NCI-H748 treated with DMSO at 0.1 percent for 48 hours (cell line): ENCODE measurements at places on chromosomes 11 and 22.

- no peak for DNase-seq
Observed at GRCh38 chr22:39966470-39966869, 6.3 kb downstream of the TMA7B start.

- no peak for DNase-seq
Observed at GRCh38 chr11:47271961-47272661, 2.2 kb downstream of the MADD start.

- no peak for DNase-seq
Observed at GRCh38 chr22:42766860-42767259, 46.2 kb upstream of the A4GALT start.

- no peak for DNase-seq
Observed at GRCh38 chr11:122756417-122756816, 81.9 kb upstream of the CRTAM start.

- no peak for DNase-seq
Observed at GRCh38 chr11:130381317-130381716, 47.1 kb downstream of the ADAMTS8 start.

- no peak for DNase-seq
Observed at GRCh38 chr22:37244114-37244921, at the start of gene RAC2. Gene RAC2, minus strand, starts transcription at chr22:37244269. Its CDS starts 121 bp downstream, at chr22:37244148.

GRCh38 chr11:61256710-61257482 lies 15.9 kb downstream of the PGA5 start:
- no peak for DNase-seq

- no peak for DNase-seq
Observed at GRCh38 chr11:3214420-3214699, 4.3 kb downstream of the MRGPRG start.
